ENCODE measurements at places on chromosomes 3 and 15.
A peak's percentile ranks its signal among the peaks of the same experiment; 100 is the strongest.

DNA sequence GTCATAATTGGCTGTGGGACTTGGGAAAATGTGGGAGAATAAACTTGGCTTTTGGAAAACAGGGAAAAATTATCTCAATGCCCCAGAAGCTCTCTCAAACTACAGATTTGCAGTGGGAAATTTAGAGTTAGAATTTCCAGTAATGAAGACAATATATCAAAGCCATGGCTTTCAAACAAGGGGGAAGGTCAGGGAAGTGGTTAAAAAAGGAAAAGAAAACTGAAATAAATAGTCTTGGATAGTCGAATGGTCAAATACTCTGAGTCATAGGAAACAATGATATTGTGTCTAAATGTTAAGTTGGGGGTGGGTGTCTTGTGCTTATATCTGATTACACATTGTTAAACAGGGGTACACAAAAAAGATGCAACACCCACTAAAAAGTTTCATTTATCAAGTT, 272.4 kb upstream of the COL8A1 start:
- no peak for DNase-seq

DNA sequence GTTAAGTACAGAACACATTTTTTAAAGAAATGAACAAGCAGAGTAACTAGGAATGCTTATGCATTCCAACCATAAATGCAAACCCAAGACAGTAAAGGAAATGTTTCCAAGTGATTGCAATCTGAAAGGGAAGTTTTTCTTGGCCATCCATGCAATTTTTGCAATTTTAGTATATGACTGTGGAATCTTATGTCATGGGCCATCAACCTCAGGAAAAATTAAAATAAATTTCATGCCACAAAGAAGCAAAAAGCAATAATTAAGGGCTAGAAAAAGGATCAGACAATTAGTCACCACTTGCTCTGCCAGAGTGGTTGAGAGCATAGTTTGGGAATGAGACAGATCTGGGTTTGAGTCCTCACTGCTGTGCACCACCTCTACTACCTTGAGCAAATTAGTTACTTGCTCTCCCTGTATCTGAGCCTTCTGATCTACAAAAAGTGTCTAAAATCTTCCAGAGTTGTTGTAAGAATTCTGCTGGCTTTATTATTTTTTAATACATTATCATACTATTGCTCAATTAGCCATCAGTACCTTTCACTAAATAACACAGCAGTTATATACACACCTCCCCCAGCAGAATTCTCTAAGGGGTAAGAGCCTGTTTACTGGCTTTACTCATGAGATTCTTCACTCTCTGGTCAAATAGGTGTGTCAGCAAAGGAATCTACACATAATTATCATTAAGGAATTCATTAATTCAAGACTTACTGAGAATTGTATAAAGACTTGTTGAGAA, 49.7 kb upstream of the FBN1 start:
- peak; percentile 97 for DNase-seq

- peak; percentile 51 for DNase-seq
Observed at GRCh38 chr15:101288905-101289513, 6.0 kb downstream of the SNRPA1 start.

DNA sequence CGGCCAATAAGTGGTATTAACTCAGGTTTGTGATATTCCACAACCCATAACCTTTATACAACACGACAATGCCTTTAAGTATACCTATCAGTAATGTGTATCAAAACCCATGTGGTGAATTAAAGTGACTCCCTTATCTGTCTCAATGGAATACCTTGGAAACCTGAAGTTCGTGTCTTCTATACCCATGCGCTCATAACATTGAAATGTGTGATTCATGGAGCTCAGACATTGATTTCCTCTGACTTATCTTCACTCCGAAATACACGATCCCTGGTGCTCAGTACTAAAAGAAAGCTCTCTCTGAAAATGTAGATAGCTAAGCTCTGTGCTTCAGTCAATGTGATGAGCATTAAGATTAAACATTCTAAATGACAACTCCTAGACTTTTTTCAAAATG, 140.3 kb downstream of the TBC1D5 start:
- DNase-seq, result no peak

GRCh38 chr3:42096796-42097565, 5.8 kb downstream of the TRAK1 start:
- peak; percentile 78 for DNase-seq

GRCh38 chr15:99115300-99116215, 10.7 kb downstream of the SYNM start:
- no peak for DNase-seq

GRCh38 chr3:177968891-177969290, 567.3 kb upstream of the KCNMB2 start:
- DNase-seq, result peak; percentile 49

DNA sequence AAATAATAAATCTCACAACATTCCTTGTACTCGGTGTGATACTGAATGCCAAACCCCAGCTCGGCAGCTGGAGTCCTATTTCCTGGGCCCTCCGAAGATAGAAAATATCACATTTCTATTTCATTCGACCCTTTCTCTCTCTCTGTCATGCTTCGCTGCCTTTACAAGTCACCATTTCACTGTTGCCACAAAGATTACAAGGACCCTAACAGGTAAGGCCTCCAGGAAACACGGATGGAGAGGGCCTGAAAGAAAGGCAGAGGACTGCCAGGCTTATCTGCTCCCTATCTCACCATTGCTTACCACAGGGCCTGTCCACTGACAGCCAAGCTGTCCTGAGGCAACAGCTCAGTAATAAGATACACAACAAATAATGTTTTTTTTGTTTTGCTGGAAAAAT, 376.5 kb downstream of the MECOM start:
- DNase-seq, result no peak

DNA sequence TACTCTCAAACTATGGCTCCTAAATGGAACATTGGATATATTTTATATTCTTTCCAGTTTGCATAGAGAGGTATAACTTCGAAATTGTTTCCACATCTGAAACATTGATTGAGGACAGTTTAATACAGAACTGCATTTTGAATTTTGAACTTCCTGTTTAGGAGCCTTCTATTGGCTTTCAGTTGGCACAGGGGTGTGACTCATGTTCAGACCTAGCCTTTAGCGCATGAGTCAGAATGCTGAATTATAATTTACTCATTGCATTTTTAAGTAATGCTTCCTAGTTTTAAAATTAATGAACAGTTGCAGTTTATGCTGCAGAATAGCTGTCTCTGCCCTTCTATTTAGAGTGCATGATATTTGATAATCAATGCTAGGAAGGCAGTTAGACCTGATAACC, 751.7 kb downstream of the CADM2 start:
- peak; percentile 0 for DNase-seq

GRCh38 chr15:72315706-72316370, 4.1 kb downstream of the CELF6 start:
- DNase-seq, result no peak

- no peak for DNase-seq
Observed at GRCh38 chr15:58260725-58261267, 122.6 kb downstream of the AQP9 start.

DNA sequence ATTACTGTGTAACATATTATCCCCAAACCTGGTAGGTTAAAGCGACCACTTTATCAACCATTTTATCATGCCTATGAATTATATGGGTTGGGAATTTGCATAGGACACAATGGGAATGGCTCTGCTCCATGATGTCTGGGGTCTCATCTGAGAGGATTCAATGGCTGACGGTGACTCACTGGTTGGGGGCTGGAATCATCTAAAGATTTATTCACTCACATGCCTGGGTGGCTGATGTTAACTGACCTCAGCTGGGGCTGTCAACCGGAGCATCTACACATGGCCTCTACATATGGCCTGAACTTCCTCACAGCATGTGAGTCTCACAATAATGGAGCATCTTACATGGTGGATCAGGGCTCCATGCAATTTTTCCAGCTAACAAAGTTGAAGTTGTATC, 313.1 kb upstream of the PPP2R3A start:
- no peak for DNase-seq

- no peak for DNase-seq
Observed at GRCh38 chr3:195774917-195775316, 36.8 kb downstream of the MUC4 start.

- DNase-seq, result no peak
Observed at GRCh38 chr3:151391720-151392119, 7.2 kb upstream of the P2RY12 start.

GRCh38 chr3:52243791-52244628, 1.5 kb upstream of the PPM1M start:
- DNase-seq, result peak; percentile 46

GRCh38 chr15:48522911-48523310, 122.6 kb downstream of the FBN1 start:
- DNase-seq, result no peak

GRCh38 chr3:149352556-149352955, 19.1 kb upstream of the TM4SF18 start:
- peak; percentile 63 for DNase-seq

GRCh38 chr3:51796854-51797253, 17.8 kb upstream of the IQCF6 start:
- DNase-seq, result no peak

- DNase-seq, result peak; percentile 78
Observed at GRCh38 chr15:68149059-68149458, 56.1 kb downstream of the CALML4 start.

- DNase-seq, result no peak
Observed at GRCh38 chr15:73317651-73318462, 50.9 kb downstream of the HCN4 start.

GRCh38 chr15:99718421-99718820, 14.8 kb downstream of the LYSMD4 start:
- DNase-seq, result no peak

DNA sequence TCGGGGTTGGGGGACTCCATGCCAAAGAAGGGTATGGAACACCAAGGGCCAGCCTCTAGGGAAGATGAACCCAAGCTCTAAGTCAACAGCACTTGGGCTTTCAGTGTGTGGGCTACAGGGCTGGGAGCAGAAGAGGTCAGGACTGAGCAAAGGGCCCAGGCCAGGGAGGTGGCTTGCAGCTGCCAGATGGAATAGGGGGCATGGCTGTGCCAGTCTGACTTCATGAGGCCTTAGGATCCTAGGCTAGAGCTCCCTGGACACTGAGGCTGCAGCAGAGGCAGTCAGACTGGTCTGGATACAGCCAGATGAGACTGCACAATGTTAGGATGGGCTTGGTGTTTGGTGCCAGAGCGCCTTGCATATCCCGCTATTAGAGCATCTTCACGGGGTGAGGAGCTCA, 3.8 kb downstream of the RASGRF1 start:
- no peak for DNase-seq

- DNase-seq, result no peak
Observed at GRCh38 chr15:70264014-70264582, 166.4 kb upstream of the TLE3 start.

GRCh38 chr3:140950863-140951262, 9.2 kb downstream of the SLC25A36 start:
- DNase-seq, result no peak

DNA sequence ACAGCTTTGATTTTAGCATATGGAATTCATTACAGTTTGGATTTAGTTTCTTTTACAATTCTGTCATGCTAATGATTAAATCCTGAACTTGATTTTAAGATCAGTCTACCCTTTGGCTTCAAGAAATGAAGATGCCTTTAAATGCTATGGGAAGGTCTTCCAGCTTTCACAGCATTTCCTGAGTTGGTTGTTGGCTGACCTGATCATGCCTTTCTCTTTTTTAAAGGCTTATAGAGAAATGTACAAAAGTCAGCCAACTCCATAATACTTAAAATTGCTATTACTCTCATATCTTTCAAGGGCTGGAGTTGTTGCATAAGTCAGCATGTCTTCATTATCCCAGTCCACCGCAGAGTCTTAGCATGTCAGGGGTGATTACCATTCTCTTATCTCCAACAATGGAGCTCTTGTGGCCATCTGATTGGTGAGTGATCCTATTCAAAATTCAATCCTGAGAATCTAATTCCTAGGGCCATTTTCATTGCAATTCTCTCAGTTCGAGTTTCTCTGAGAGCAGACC, 123.8 kb downstream of the GMNC start:
- DNase-seq, result no peak

DNA sequence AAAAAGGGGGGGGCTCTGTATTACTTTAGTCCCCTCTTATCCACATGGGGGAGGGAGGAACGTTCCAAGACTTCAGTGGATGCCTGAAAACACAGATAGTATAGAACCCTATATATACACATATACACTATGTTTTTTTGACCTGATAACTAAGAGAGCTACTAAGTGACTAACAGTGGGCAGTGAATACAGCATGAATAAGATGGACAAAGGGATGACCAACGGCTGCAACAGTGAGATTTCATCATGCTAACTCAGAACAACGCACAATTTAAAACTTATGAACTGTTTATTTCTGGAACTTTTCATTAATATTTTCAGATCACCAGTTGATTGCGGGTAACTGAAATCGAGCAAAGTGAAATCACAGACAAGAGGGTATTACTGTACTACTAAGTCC, 7.3 kb downstream of the DCUN1D1 start:
- no peak for DNase-seq

GRCh38 chr3:38653685-38654537, 4.4 kb upstream of the SCN5A start:
- no peak for DNase-seq

DNA sequence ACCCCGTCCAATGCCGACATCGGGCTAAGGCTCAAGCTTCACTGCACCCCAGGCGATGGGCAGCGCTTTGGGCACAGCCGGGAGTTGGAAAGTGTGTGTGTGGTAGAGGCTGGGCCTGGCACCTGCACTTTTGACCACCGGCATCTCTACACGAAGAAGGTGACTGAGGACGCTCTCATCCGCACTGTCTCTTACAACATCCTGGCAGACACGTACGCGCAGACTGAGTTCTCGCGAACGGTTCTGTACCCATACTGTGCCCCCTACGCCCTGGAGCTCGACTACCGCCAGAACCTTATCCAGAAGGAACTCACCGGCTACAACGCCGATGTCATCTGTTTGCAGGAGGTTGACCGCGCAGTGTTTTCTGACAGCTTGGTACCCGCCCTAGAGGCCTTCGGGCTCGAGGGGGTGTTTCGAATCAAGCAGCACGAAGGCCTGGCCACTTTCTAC, 1.0 kb downstream of the PDE12 start:
- peak; percentile 31 for DNase-seq

- no peak for DNase-seq
Observed at GRCh38 chr3:115280506-115280905, 133.4 kb upstream of the ZBTB20 start.

GRCh38 chr3:64832098-64832497, 144.3 kb upstream of the ADAMTS9 start:
- no peak for DNase-seq

GRCh38 chr3:146503461-146504202, 34.3 kb upstream of the PLSCR2 start:
- DNase-seq, result peak; percentile 94

GRCh38 chr3:44674211-44674610, 25.7 kb downstream of the ZNF35 start:
- no peak for DNase-seq

- DNase-seq, result no peak
Observed at GRCh38 chr15:64029110-64029509, 17.2 kb downstream of the DAPK2 start.

DNA sequence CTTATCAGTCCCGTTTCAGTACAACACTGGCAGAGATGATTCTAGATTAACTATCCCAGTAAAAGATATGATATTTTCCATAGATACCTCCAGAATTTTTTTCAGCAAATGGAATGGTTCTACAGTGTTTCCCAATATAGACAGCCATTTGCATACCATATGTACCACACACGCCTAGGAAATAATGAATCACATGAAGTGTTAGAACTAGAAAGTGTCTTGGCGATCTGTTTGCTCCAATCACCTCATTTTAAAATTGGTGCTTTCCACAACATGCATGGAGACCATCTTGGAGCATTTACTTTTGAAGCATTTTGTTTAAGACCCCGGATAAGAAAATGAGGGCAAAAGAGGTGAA, 2.0 kb downstream of the C2CD4A start:
- DNase-seq, result peak; percentile 54

GRCh38 chr15:65660927-65661326, 39.2 kb downstream of the SLC24A1 start:
- DNase-seq, result no peak
